Right ventricle myocardium inferior (tissue), 1 donor: ENCODE measurements at places on chromosomes 7 and 10. TPM values are rescaled to one million over a fixed set of nuclear protein-coding genes. Genes with fewer than 3 reads are reported as not detected.

GRCh38 chr10:64134676-64135075 lies 613.5 kb downstream of the REEP3 start:
- DNase-seq: no peak

GRCh38 chr7:69516238-69516820 lies 81.9 kb upstream of the AUTS2 start:
- no peak for DNase-seq

DNA sequence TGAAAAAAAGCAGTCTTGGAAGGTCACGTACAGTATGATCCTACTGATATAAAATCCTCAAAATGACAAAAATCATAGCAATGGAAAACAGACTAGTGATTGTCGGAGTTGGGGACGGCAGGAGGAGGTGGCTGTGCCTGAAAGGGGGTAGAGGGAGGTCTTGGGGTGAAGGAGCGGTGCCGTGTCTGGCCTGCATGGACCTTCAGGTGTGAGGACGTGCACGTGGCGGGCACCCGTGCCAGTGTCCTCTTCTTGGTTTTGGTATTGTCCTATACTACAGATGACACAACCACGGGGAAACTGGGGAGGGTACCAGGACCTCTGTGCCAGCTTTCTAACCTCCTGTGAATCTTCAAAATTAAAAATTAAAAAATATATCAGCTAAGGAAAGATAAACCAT lies 73.0 kb downstream of the COBL start:
- no peak for DNase-seq

DNA sequence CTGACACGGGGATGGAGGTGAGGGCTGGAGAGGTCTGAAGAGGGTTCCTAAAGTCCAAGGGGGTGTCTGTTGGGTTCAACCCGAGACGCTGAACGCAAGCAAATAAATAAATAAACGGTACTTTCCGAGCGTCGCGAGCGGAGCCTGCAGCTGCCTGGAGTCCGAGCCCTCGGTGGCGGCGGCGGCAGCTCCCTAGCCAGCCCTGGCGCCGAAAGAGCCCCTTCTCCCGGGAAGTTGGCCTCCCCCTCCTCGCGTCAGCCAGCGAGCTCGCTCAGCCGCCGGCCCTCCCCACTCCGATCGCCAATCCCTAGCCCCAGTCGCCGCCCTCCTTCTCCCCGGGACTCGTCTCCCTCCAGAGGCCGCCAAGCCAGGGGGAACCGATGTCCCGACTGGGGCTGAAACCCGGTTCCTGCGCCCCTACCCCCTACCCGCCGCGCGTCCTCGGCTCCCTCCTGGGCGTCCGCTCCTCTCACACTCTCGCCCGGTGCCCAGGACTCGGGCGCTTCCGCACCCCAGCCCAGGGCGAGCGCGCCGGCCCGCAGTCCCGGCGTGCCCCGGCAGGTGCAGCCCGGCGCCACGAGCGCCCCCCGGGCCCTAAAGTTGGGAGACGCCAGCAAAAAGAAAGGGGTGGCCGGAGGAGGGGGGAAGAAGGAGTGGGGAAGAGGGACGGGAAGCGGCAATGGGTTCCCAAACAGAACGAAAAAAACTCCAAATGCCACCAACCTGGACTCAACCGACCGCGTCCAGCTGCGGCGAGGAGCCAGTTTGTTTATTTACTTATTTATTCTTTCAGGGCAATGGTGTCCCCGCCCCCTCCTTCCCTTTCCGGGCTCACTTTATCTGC lies at the start of gene GFRA1:
GFRA1 (minus strand) TSS at position 767 of the 844 bp plus-strand sequence. CDS start 1,177 bp downstream, outside the sequence.
- no peak for DNase-seq

- no peak for DNase-seq
Measured at GRCh38 chr7:55432506-55432905, 67.4 kb downstream of the LANCL2 start.

GRCh38 chr10:1661859-1662437 lies 75.4 kb downstream of the ADARB2 start:
- DNase-seq: no peak

DNA sequence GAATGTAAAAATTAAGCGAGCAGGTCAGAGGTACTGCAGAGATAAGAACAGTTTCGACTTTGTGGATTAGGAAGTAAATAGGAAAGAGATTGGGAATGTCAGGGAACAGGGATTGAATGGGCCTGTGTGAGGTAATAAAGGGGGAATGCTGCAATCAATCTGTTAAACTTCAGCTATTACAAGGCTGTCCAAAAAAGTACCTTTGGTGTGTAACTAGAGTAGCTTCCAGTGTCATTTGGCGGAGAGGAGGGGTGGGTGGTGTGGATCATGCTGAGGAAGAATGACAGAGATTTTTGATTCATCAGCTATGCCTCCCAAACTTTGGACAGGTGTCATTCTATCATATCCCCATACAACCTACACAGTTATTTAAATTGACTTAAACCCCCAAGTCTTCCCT lies 128.2 kb upstream of the RHEB start:
- no peak for DNase-seq

DNA sequence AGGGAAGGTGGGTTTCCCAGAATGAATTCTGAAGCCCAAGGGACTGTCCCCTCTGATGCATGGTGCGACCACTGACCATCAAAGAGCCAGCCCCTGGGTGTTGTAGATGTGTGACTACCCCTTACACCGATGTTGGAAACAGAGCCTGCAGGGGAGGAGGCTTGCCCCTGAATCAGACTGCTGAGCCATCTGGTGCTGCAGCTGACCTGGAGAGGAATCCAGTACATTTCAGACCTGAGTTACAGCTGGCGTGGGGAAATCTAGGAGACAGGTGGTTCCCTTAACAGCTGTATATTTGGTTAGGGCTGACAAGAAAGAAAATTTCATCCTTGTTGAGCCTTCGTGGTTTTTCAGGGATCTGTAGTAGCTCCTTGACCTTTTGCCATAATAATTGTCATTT lies 195.5 kb downstream of the CELF2 start:
- no peak for DNase-seq

- no peak for DNase-seq
Measured at GRCh38 chr10:74255888-74256357, 104.9 kb downstream of the ADK start.

GRCh38 chr10:24958721-24959381 lies 6.4 kb upstream of the PRTFDC1 start:
- no peak for DNase-seq

The MNX1 gene
- total RNA-seq: not detected

The CCDC146 gene
- total RNA-seq: 11.0 TPM

The PTPN20 gene
- total RNA-seq: 14.3 TPM

The GIMAP6 gene
- 33.5 TPM for total RNA-seq

The PAPOLB gene
- total RNA-seq: 0.08 TPM

The GARIN1A gene
- 1.8 TPM for total RNA-seq

The SLC26A4 gene
- 0.27 TPM for total RNA-seq

The GRID1 gene
- 1.3 TPM for total RNA-seq
